NCI-H1436 treated with DMSO at 0.1 percent for 48 hours (cell line): ENCODE measurements at places on chromosomes 16 and 17.

DNA sequence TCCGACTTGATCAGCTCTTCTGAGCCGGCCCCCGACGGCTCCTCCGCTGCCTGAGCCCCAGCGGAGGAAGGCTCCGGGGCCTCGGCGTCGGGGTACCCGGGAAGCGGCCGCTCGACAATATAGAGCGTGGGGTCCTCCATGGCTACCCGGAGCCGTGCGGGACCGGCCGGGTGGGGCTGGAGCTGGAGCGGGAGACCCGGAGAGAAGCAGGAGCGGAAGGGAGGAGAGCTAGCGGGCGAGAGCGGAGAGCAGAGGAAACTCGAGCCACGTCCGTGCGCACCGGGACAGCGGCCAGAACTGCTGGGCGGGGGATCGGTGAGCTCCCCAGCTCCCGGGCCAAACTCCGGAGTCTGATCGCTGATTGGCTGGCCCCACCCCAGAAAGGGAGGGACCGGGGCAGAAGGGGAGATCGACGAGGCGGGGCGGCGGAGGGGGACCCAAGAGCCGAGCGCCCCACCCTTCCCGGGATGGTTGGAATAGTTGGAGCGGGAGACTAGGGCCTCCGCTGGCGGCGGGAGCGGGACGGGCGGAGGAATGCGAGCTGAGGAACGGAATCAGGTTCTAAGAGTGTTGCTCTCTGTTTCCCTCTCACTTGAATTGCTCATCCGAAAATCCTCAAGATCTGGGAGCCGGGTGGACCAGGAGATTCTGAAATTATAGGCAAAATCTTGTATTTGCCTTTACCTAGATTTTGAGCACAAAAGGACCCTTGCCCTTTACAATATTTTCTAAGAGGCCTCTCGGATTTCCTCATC, at the start of gene CAVIN1:
Gene CAVIN1 (minus strand): TSS at position 299 of the 755 bp plus-strand sequence. CDS start 159 bp downstream, at position 140.
- no peak for DNase-seq

DNA sequence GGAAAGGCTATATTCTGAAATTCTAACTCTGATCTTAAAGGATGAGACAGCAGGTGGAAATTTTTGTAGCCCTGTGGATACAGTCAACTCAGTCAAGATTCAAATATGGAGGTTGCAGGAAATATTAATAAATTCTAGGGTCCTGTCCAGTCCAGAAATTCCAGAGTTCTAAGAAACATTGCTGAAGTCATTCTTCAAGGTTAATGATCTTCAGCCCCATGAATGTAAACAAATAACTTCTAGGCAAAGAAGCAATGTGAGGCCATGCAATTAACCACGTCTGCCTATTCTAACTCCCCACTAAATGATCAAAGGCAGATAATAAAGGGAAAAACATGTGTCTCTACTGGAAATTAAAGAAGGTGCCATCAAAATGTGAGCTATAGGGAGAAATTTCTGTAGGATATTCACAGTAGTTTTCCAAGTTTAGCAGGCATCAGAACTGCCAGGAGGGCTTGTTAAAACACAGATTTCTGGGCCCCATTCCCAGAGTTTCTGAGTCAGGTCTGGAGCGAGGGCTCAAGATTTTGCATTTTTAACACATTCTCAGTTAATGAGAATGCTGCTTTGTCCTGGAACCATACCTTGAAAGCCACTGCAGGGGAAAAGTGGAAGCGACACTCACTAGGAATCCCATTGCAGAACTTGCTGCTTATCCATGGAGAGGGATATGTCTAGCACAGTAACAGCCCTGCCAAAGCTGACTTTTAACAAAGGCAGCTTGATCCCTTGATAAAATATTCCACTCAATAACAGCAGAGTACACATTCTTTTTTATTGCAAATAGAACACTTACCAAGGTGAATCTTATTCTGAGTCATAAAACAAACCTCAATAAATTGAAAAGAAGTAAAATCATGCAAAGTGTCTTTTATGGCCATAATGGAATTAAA, 61.8 kb downstream of the DNAH3 start:
- DNase-seq, result no peak

- no peak for DNase-seq
Measured at GRCh38 chr17:38918916-38919315, 6.5 kb upstream of the LASP1NB start.

GRCh38 chr17:43577664-43578403, 31.7 kb upstream of the ETV4 start:
- no peak for DNase-seq

DNA sequence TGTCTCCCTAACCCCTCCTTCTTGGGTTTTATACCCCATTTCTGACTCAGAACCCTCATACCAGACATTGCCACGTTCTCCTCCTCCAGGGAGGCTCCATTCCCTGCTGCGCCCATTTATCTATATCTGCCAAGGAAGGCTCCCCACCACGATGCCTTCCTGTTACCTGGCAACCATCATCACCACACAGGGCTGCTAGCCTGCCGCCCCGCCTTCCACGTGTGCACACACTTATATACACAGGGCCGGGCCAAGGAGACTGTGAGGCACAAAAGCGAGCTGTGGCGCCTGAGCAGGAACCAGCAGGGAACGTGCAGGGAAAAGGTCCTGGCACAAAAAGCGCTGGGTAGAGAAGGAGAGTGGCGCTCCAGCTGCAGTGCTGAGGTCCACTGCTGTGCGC, 261.8 kb downstream of the CBLN1 start:
- DNase-seq, result no peak

DNA sequence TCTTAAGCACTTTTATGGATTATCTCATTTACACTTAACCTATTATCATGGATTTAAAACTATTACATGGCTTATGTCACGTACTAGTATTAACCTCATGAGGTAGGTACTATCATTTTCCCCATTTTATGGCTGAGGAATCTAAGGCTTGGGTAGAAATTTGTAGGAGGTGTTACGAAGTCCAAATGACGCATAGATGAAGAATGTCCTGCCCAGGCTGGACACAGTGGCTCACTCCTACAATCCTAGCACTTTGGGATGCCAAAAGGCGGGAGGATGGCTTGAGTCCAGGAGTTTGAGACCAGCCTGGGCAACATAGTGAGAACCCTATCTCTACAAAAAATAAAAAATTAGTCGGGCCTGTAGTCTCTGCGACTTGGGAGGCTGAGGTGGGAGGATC, 4.8 kb upstream of the C1QL1 start:
- DNase-seq, result no peak
